ENCODE measurements at places on chromosomes 11 and 22. TPM values are rescaled to one million over a fixed set of nuclear protein-coding genes. Genes with fewer than 3 reads are reported as not detected.

The NRGN gene
- not detected for total RNA-seq

The SCO2 gene
- total RNA-seq, result 1.6 TPM

The PIH1D2 gene
- 1.5 TPM for total RNA-seq

The WT1 gene
- 1.1 TPM for total RNA-seq

The MS4A2 gene
- total RNA-seq, result not detected

The CACNA1I gene
- under 0.01 TPM for total RNA-seq

The CDKN1C gene
- total RNA-seq, result 37.0 TPM

The ANO3 gene
- total RNA-seq, result 0.28 TPM

The CREBZF gene
- 31.0 TPM for total RNA-seq

The ARHGAP8 gene
- total RNA-seq, result 0.28 TPM

The OR52I1 gene
- total RNA-seq, result not detected

The C1QTNF4 gene
- total RNA-seq, result not detected
